ENCODE measurements at places on chromosomes 11 and 22.

- DNase-seq, result no peak
Observed at GRCh38 chr11:79461144-79461543, 20.3 kb upstream of the TENM4 start.

DNA sequence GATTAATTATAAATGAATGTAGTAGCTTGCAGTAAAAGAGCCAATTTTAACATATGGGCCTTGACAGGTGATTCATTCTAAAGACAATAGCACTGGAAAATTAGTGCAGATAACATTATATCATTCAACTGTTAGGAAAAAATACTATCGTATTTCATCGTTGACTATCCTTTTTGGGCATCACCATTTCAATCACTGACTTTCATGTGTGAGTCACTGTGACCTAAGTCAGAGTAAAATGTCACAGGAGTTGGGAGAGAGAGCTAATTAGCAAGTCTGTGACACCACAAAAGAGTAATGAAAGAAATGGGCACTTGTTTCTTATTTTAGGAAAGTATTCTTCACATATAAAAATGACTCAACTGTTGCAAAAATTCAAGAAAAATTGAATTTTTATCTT lies 253.8 kb upstream of the CNTN5 start:
- DNase-seq, result no peak

GRCh38 chr11:69963533-69964246 lies 114.4 kb upstream of the ANO1 start:
- DNase-seq, result no peak

- DNase-seq, result no peak
Observed at GRCh38 chr11:117094776-117095175, 3.5 kb downstream of the SIK3 start.

- DNase-seq, result no peak
Observed at GRCh38 chr11:109892321-109892794, 200.8 kb upstream of the ZC3H12C start.

GRCh38 chr11:130625578-130626306 lies 177.3 kb downstream of the ADAMTS15 start:
- no peak for DNase-seq

- no peak for DNase-seq
Observed at GRCh38 chr11:44518968-44519550, 46.4 kb upstream of the CD82 start.

GRCh38 chr11:86117001-86117711 lies 48.3 kb upstream of the PICALM start:
- peak; percentile 46 for DNase-seq

GRCh38 chr22:21939461-21939913 lies 13.2 kb downstream of the PPM1F start:
- peak; percentile 73 for DNase-seq

DNA sequence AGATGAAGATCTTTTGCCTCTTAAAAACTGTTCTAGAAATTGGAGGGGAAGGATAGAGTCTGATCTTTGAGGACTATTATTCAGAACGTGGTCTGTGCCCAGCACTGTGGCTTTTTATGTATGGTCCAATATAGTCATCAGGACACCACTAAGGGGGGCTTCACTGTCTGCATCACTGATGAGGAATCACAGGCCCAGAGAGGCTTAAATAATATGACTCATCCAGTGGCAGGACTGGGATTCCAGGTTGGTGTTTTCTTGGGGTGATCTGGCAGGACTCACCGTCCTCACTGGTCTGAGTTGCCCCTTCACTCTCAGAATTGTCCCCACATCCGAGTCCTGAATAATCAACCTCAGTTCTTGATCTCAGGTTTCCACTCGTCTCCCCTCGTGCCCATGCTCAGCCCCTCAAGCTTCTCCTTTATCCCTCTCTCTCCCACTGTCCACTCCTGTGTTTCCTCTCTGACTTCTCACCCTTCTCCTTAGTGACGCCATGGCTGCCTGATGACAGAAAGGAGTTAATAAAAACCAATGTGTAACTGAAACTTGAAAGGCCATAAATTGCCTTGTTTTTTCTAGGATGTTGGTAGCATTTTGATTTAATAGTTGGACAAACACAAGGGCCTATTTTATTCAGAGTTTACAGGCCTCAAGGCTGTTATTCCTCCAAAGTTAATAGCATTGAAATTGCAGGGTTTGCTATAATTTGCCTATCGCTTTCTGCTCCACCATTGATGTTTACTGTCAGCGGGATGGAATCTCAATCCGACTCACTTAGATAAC lies 95.7 kb upstream of the NNMT start:
- DNase-seq, result no peak

- no peak for DNase-seq
Observed at GRCh38 chr11:21534288-21534687, 658.6 kb upstream of the ANO5 start.

GRCh38 chr11:16380941-16381568 lies 24.7 kb upstream of the SOX6 start:
- no peak for DNase-seq

- DNase-seq, result no peak
Observed at GRCh38 chr11:84922836-84923235, 704.3 kb downstream of the DLG2 start.

DNA sequence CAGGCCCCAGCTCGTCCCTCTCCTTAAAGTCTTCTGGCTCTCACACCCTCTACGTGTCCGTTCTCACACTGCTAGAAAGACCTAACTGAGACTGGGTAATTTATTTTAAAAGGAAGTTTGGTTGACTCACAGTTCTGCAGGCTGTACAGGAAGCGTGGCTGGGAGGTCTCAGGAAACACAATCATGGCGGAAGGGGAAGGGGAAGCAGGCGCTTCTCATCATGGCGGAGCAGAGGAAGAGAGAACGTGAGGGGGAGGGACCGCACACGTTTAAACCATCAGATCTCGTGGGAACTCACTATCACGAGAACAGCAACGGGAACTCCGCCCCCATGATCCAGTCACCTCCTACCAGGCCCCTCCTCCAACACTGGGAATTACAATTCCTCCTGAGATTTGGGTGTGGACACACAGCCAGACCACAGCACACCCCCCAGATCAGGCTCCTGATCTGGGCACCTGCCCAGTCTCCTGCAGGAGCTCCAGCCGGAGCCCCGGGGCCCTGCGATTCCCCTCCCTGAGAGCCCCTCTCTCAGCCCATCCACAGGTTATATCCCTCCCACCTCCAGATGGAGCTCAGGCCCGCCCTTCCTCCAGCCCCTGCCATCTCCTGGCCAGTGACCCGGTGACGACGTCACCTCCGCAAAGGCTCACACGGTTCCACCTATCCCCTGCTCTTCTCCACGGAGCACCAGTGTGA lies 170.2 kb downstream of the BRD1 start:
- peak; percentile 87 for DNase-seq

DNA sequence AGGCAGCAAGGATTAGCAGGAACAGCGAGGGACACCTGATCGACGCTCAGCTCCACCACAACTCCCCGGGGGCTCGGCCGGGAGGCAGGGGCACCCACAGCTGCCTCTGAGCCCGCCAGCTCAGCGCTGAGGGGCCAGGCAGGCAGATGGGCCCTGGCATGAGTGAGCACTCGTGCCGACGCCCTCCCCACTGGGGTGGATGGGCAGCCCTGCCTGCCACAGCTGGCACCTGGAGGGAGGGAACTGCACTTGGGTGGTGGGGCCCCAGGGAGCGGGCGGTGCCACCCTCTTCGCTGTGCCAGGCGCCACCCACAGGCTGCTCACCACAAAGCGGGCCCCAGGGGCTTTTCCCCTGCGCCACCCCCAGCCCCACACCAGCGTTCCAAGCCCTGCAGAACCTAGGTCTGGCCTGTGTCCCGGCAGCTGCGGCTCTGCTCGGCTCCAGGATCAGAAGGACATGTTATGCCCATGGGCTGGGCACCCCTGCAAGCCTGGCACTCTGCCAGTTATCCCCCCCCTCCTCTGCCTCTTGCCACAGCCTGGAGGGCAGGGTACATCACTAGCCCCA lies 28.8 kb downstream of the WNT7B start:
- no peak for DNase-seq

GRCh38 chr11:43327987-43328386 lies 16.2 kb downstream of the API5 start:
- DNase-seq, result no peak

- peak; percentile 64 for DNase-seq
Observed at GRCh38 chr11:110295531-110296225, 736 bp downstream of the RDX start.

Data from suppressor macrophage treated with lipopolysaccharide for 4 hours (primary cell).